ENCODE measurements at places on chromosomes 13 and 19.
A peak's percentile ranks its signal among the peaks of the same experiment; 100 is the strongest.

DNA sequence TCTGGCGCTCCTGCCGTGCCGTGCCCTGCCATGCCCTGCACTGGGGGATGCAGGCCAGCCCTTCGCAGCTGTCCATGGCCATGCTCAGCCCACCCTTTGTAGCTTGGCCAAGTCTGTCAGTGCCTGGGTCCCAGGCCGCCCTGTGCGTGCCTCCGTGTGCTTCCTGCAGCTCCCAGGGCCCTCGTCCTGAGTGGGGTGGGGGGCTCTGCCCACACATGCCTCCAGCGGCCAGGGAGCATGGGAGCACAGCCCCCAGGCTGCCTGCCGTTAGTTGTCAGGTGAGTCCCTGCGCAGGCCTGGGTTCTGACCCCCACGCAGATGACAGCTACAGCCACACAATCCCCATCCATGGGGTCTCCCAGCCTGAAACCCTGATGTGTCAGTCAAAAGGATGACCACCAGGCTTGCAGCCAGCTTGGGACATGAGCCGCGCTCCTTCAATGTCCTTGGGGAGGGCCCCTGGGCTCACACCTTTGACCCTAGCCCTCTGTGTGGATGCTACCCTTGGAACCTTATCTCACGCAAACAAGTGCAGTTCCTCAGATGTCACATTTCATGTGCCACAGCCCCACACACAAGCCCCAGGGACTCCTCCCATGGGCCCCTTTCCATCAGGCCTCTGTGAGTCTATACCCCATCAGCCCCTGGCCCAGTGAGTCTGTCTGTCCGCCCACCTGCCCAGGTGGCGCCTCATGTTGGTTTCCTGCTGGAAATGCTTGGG, 24.5 kb downstream of the TMED1 start:
- H3K4me1 ChIP-seq, result peaks cover 49% of the 10 kb centered on the region
- H3K36me3 ChIP-seq, result peaks cover 41% of the 10 kb centered on the region
- H3K4me3 ChIP-seq, result no peak overlapping the region
- H3K27me3 ChIP-seq, result no peaks in the 10 kb centered on the region

DNA sequence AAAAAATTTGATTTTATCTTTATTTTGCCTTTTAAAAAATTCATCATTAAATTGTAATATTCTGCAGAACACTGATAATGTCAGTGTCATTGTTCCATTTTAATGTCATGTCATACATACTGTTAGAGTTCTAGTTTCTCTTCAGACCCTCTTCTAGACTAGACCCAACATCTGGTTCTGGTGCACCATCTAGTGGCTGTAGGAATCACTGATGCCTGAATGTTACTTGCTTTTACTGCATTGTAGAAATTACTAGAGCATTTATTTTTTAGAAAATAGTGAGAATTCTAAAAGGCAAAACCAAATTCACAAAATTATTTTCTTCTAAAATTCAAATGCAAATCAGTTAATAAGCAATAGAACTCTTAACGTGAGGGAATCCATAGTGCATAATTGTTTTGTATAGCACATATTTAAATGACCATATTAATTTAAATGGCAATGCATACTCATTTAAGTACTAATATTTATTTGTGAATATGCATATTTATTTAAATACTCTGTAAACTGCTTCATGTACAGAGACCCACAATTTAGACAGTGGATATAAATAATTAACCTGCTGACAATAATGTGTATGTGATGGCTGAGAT, 425.7 kb downstream of the KLF12 start:
- no peaks in the 10 kb centered on the region for H3K27me3 ChIP-seq
- no peaks in the 10 kb centered on the region for H3K4me1 ChIP-seq
- H3K4me3 ChIP-seq, result no peak overlapping the region
- no peak for DNase-seq

GRCh38 chr19:3823350-3823713, 37.2 kb upstream of the MATK start:
- H3K4me3 ChIP-seq, result no peak overlapping the region
- no peak for DNase-seq
- no peaks in the 10 kb centered on the region for H3K36me3 ChIP-seq
- H3K27ac ChIP-seq, result no peak overlapping the region
- H3K4me1 ChIP-seq, result no peaks in the 10 kb centered on the region

DNA sequence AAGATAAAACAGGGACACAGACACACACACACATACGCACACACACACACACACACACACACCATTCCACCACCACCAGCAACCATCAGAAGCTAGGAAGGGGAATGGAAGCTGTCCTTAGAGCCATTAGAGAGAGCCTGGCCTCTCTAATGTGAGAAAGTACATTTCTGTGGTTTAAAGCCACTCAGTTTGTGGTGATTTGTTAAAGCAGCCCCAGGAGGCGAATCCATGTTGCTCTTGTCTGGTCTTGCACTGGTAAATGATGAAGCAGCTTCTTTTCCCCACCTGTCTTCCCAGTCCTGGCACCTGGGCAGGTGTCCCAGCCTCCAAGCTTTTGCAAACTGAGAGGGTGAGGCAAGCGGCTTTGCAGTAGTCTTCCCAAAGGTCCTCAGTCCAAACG, 118.9 kb upstream of the KL start:
- no peak overlapping the region for H3K27ac ChIP-seq
- H3K4me3 ChIP-seq, result no peak overlapping the region
- H3K27me3 ChIP-seq, result no peaks in the 10 kb centered on the region
- DNase-seq, result no peak

DNA sequence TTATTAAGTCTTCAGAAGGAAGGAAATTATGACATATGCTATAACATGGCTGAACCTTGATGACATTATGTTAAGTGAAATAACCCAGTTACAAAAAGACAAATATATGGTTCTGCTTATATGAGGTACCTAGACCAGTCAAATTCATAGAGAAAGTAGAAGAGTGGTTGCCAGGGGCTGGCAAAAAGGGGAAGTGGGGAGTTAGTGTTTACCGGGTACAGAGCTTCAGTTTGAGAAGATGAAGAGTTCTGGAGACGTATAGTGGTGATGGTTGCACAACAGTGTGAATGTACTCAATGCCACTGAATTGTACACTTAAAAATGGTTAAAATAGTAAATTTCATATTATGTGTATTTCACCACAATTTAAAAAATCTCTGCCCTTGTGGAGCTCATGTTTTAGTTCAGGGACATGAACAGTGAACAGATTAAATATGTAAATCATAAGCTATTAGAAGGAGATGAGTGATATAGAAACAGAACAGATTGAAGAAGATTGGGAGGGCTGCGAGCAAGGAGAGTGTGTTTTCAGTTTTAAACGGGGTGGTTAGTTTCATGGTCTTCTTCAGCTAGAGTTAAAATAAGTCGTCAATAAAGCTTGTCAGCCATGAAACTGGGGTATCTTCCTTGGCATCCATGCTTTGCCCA, 355.2 kb downstream of the KCNRG start:
- DNase-seq, result no peak
- H3K36me3 ChIP-seq, result no peaks in the 10 kb centered on the region
- H3K27ac ChIP-seq, result no peak overlapping the region
- no peaks in the 10 kb centered on the region for H3K4me1 ChIP-seq

DNA sequence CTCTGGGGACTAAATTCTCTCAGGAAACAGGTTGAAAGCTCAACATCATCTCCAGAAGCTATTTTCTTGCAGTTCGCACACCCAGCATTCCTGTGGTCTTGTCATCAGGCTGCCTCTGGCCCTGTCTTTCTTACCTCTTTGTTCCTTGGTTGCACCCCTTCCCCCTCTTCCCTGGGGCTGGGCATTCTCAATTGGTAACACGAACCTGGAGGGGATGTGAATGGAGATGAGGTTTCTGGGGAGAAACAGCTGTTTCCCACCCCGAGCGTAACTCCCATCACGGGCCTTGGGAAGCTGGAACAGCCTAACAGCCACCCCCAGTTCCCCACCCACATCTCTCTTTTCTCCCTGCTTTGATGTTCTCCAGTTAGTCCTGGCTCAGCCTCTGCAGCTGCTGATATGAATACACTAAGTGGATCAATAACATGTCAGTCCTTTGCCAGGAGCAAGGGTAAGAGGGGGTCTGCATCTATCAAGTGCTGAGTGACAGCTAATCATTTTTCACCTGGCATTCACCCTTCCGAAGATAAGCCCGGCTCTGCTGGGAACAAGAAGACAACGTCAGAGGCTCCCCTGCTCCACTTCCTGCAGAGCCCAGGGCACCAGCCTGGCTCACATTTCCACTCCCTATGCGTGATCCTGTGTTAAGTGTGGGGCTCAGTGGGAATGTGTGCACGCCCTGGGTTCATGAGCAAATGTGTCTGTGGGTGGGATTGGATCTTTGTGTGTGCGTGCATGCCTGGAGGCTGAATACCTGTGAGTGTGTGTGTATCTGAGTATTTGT, 74.0 kb upstream of the KCTD15 start:
- no peak for DNase-seq
- H3K27me3 ChIP-seq, result no peaks in the 10 kb centered on the region
- H3K36me3 ChIP-seq, result no peaks in the 10 kb centered on the region
- no peak overlapping the region for H3K27ac ChIP-seq

GRCh38 chr19:45733160-45733810, at the start of gene MEIOSIN:
Gene MEIOSIN (plus strand): TSS chr19:45733439. CDS start chr19:45735377, 1,938 bp downstream.
- peaks cover 21% of the 10 kb centered on the region for H3K4me1 ChIP-seq
- no peak within 1 kb of the TSS for H3K4me3 ChIP-seq
- no peaks in the 10 kb centered on the region for H3K36me3 ChIP-seq
- no peaks in the 10 kb centered on the region for H3K27me3 ChIP-seq
- DNase-seq, result no peak

GRCh38 chr13:74024314-74024713, 109.9 kb downstream of the KLF12 start:
- no peaks in the 10 kb centered on the region for H3K4me1 ChIP-seq
- no peak for DNase-seq
- H3K4me3 ChIP-seq, result no peak overlapping the region

DNA sequence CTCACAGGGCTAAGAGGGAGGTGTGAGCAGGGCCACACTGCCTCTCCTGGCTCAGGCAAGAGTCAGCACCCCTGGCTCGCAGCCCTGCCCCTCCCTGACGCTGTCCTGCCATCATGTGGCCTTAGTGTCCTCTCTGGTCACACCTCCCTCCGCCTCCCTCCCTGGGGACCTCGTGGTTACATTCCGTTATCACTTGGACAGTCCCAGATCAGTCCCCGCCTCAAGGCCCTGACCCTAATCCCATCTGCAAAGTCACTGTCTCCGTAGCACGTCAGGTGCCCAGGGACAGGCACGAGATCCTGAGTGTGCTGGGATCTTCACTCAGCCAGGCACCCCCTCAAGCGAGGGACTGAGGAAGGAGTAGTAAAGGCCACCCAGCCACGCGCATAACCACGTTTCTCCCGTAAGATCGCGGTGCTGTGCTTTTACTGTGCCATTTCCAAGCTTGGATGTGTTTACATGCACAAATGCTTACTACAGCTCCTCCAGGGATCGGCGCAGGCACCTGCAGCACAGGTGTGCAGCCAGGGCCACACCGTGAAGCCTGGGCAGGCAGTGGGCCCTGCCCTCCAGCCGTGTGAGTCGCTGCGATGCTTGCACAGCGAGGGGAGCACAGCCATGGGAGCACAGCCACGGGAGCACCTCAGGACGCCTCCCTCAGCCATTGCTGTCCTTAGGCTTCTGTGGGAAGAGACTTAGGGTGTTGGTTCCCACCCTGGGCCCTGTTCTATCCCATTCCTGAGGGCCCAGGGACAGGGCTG, 10.7 kb upstream of the TMEM255B start:
- H3K27me3 ChIP-seq, result no peaks in the 10 kb centered on the region
- no peak overlapping the region for H3K4me3 ChIP-seq
- H3K27ac ChIP-seq, result no peak overlapping the region
- H3K36me3 ChIP-seq, result no peaks in the 10 kb centered on the region
- no peak for DNase-seq
- no peaks in the 10 kb centered on the region for H3K4me1 ChIP-seq

- no peak overlapping the region for H3K4me3 ChIP-seq
- H3K27me3 ChIP-seq, result peaks cover 7% of the 10 kb centered on the region
- no peaks in the 10 kb centered on the region for H3K36me3 ChIP-seq
- no peaks in the 10 kb centered on the region for H3K4me1 ChIP-seq
These were observed 4.2 kb downstream of the NALCN start for GRCh38 chr13:101412076-101412475.

DNA sequence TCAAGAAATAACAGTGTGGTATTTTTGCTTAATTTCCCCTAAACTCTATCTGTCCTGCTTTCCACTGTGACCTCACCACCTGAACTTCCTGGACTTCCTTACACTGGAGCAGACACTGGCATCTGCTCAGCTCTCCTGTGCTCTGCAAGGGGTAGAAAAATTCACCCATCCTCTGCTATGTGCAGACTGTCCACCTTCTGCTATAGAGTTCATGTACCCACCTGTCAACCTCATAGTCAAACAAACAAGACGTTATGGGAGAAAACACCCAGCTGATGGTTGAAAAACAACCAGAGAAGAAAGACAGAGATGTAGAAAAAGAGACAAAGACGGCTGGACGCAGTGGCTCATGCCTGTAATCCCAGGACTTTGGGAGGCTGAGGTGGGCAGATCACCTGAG, 12.2 kb downstream of the LAIR1 start:
- no peaks in the 10 kb centered on the region for H3K36me3 ChIP-seq
- DNase-seq, result no peak
- H3K4me1 ChIP-seq, result no peaks in the 10 kb centered on the region
- H3K27me3 ChIP-seq, result no peaks in the 10 kb centered on the region
- H3K4me3 ChIP-seq, result no peak overlapping the region

- peak; percentile 75 for DNase-seq
- peaks cover 31% of the 10 kb centered on the region for H3K4me1 ChIP-seq
- no peak overlapping the region for H3K4me3 ChIP-seq
These were observed 2.7 kb upstream of the CEBPA start for GRCh38 chr19:33304760-33305647.

- peaks cover 45% of the 10 kb centered on the region for H3K4me1 ChIP-seq
- peaks cover 14% of the 10 kb centered on the region for H3K27me3 ChIP-seq
- DNase-seq, result no peak
- H3K27ac ChIP-seq, result no peak overlapping the region
These were observed 1.9 kb downstream of the MEGF8 start for GRCh38 chr19:42327381-42327780.

GRCh38 chr13:98503175-98504028, 73.5 kb downstream of the STK24 start:
- H3K4me3 ChIP-seq, result no peak overlapping the region
- DNase-seq, result no peak
- no peaks in the 10 kb centered on the region for H3K36me3 ChIP-seq
- H3K27ac ChIP-seq, result peak overlapping the region; percentile 71
- H3K27me3 ChIP-seq, result no peaks in the 10 kb centered on the region

DNA sequence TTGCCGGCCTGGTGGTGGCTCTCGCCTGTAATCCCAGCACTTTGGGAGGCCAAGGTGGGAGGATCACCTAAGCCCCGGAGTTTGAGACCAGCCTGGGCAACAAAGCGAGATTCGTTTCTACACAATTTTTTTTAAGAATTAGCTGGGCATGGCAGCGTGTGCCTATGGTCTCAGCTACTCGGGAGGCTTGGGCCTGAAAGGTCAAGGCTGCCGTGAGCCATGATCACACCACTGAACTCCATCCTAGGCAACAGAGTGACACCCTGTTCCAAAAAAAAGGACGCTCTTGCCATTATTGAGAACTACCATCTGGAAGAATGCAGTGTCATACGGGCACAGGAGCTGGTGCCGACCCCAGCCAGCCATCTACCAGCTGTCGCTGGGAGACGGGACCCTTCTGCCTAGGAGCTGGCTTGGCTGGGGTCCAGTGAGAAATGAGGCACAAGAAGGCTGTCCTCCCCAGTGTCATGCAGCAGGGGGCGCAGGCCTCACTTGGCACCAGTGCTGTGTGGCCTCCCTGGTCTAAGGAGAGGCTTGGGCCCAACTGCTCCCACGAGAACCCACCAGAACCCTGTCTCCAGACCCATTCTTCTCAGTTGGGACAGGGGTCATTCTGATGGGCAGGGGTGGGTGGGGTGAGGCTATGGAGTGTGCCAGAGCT, 12.2 kb upstream of the RELB start:
- H3K36me3 ChIP-seq, result no peaks in the 10 kb centered on the region
- no peak for DNase-seq
- H3K27me3 ChIP-seq, result no peaks in the 10 kb centered on the region
- no peak overlapping the region for H3K4me3 ChIP-seq
- no peaks in the 10 kb centered on the region for H3K4me1 ChIP-seq
- no peak overlapping the region for H3K27ac ChIP-seq

Measured in vagina (tissue), 2 donors.